Activated T-cell treated with anti-CD3 and anti-CD28 coated beads, Interleukin-2, amount 50 U/mL, for 72 hours (primary cell): ENCODE measurements at places on chromosomes 12 and 14. TPM values are rescaled to one million over a fixed set of nuclear protein-coding genes. Genes with fewer than 3 reads are reported as not detected.
A peak's percentile ranks its signal among the peaks of the same experiment; 100 is the strongest.

GRCh38 chr14:89417091-89417464 is at the start of gene FOXN3:
Gene FOXN3 (minus strand): TSS chr14:89417233. CDS start chr14:89412476, 4,757 bp downstream.
- DNase-seq = peak; percentile 85

DNA sequence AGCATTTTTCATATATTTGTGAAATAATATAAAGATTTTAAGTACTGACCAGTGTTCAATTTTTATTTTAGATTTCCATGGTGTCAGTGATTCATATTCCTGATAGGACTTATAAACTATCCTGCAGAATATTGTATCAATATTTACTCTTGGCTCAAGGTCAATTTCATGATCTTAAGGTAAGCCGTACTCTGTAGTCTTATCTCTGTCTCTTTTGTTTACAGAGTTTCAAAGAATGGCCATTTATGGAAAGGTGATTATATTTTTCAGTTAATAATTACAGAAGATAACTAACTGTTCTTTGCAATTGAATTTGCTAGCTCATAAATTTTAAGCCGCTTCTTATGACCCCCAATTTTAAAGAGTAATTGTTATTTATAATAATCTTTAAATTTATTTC is 27.9 kb downstream of the CGRRF1 start:
- DNase-seq = no peak

- DNase-seq = peak; percentile 60
Measured at GRCh38 chr14:72518809-72519377, 375.0 kb downstream of the DPF3 start.

The KCNK10 gene
- not detected for total RNA-seq

The SCNN1A gene
- 0.29 TPM for total RNA-seq

The CISTR gene
- total RNA-seq = not detected

GRCh38 chr12:69833696-69834095 is 8.7 kb downstream of the MYRFL start:
- DNase-seq = no peak
